ENCODE measurements at places on chromosomes 3 and 15. TPM values are rescaled to one million over a fixed set of nuclear protein-coding genes. Genes with fewer than 3 reads are reported as not detected.

The EFCC1 gene
- 2.8 TPM for total RNA-seq

DNA sequence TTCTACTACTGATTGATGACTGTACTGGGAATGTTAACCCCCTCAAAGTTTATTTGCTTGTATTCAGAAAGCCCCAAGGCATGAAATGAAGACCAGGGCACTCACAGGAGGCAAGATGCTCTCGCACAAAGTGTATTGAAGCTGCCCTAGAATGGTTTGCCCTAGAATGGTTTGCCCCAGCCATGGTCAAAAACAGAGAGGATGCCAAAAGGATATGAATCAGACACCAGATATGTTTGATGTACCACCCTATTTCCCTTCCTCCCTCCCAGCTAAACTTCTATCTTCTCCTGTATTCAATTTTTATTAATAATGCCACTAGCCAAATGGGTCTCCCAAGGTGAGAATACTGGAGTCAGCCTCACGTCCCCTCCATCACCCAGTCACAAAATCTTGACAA, 101.3 kb downstream of the TMCO5A start:
- DNase-seq: no peak

The SCN11A gene
- total RNA-seq: not detected

- no peak for DNase-seq
Observed at GRCh38 chr3:176988795-176989194, 208.5 kb downstream of the TBL1XR1 start.

GRCh38 chr3:170397685-170398084, 21.0 kb upstream of the CLDN11 start:
- no peak for DNase-seq

DNA sequence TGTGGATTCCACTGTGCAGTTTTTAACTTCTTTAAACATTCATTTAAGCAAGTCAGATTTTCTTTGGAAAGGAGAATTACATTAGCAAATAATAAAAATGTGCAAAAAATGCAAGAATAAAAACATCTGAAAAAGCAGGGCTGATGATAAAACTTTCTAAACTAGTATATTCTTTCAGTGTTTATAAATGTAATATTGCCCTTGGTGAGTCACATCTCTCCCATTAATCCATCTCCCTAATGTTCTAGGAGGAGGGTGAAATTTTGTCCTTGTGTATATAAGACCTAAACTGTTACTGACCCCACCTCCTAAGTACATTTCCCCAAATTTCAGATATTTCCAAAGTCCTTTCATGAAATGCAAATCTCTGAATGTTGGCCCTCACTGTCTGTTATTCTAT, 28.5 kb upstream of the DCUN1D1 start:
- peak; percentile 10 for DNase-seq

The CYP11A1 gene
- total RNA-seq: 1.3 TPM

DNA sequence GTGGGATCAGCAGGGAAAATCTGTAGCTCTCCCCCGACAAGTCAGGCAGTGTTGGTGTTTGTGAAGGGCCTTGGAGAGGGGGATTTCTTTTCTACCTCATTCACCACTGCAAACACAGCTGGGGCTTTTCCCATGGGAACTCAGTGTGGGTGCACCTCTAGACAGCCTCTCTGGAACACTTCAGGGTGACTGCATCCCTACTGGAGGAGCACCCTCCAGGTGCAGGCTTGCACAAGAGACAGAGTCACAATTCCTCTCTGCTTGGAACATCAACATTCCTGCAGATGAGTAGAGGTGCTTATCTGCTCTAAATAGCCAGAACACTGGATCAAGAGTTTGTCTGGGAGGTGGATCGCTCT, 72.7 kb upstream of the AKAP13 start:
- DNase-seq: no peak

Measured in SJSA1 (cell line).